ENCODE measurements at places on chromosomes 7 and 10.

- no peak for DNase-seq
These were observed 774.1 kb upstream of the AUTS2 start for GRCh38 chr7:68823996-68824780.

DNA sequence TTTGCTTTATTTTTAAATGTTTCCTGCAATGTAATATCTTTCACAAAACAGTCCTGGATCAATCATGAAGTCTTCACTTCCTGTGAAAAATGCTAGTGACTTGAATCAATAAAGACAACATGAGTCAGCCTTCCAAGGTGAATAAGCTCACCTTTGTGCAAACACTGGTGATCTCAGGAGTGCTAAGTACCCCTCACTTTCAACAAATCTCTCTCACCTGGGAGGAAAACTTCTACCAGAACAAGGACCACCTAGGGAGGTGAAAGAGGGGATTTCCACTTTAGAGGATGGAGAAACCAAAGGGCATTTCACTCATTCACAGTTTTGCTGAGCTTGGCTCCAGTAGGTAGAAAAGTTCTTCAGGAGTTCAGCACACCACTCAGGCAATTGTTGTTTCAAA, 64.8 kb downstream of the CALD1 start:
- DNase-seq: no peak

DNA sequence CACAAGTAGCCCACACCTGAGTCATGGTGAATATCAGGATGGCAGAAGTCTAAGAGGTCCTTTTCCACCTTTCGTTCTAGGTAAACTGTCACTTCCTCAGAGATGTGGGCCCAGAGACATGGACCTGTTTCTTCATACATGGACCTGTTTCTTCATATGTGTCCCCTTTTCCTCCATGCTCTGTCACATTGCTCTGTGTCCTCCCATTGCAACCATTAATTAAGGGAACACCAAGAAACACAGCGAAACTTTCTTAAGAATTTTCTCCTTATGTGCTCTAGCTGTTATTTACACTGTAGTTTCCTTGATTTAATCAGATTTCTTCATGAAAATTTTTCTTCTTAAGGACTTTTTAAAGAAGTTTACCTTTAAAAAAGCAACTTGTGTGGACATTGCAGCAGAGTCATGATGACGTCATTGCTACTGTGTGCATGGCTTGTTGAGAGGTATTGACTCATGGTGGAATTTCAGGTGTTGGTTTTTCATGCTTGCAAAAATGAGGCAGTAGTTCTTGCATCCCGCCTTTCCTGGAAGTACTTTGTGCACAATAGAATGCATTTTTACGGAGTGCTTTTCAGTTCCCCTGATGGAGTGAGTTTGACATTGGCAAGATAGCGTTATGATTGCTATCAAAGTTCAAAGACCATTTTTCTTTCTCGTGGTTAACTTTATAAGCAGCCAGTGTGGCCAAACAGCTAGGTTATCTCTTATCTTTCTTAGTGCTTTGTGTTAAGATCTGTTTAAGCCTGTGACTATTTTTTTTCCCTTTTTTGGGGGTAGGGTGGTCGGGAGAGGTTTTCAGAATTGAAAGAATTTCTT, 37.7 kb downstream of the CFAP58 start:
- DNase-seq: no peak

DNA sequence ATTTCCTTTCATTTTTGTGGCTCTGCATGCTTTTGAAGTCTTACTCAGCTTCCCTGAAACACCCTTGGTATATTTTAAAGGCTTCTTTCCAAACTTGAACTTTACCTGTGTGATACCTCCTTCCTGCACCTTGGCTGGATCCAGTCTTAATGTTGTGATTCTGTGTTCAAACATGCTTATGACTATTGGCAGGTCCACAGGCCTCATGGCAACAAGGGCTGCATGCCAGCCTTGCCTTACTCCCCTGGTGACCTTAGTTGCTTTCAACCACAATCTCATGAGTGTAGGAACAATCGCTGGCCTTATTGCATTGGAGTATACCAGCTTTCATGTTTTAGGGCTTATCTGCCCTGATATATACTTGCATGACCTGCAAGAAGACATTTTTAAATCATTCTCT, 238.7 kb downstream of the KIF20B start:
- no peak for DNase-seq

GRCh38 chr10:98085238-98085637, 49.2 kb upstream of the R3HCC1L start:
- DNase-seq: no peak

DNA sequence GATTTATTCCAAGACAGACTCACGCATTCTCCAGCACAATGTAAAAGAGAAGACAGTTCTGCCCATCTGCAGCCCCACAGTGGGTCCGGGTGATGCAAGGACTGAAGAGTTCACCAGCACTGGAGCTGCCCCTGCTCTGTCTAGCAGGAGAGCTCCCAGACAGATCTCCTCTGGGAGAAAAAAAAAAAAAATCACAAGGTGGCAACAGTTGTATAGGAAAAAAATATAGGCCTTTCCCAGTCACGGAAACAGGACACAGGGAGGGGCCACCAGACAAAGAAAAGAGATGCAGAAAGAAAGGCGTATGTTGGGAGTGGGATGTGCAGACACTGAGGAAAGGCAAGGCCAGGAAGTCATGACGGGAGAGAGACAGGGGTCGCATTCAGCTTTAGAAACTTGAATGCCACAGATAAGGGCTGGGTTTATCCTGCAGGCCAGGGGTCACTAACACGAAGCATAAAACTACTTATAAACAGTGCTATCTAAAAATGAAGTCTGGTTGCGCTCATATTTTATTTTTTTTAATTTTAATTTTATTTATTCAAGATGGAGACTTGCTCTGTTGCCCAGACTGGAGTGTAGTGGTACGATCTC, 54.1 kb downstream of the FAM171A1 start:
- no peak for DNase-seq

DNA sequence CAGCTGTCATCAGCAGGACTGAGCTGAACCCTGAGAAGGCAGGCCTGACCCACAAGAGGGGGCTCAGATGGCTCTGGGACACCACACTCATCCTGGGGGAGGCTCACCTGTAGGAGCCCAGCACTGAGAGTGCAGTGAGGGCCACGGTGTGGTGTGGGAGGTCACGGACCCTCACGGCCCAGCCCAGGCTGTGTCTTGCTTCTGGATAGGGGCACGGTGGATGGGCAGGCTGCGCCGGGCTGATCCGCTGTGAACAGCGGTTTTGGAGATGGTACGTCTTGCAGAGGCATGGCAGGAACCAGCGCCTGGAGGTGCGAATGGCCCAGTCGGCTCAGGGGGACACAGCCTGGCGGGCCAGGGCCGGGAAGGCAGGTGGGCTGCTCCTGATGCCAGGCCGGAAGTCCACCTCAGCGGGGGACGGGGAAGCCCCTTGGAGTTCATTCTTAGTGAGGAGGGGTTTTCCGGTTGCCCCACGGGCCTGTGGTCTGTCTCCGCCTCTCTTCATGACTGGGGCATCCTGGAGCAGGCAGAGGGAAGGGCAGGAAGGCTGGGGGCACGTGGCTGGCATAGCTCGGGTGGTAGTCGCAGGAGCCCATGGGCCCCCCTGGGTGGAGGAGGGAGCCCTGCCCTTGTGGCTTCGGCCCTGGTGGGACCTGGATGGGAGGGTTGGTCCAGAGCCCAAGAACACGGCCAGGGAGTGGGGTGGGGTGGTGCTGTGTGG, 112.5 kb downstream of the UNCX start:
- no peak for DNase-seq

GRCh38 chr7:28858206-28858605, 99.9 kb downstream of the TRIL start:
- DNase-seq: no peak

- DNase-seq: peak; percentile 78
These were observed 10.7 kb downstream of the APBB1IP start for GRCh38 chr10:26448706-26449435.

- DNase-seq: no peak
These were observed 17.3 kb upstream of the ADRB1 start for GRCh38 chr10:114026189-114027040.

DNA sequence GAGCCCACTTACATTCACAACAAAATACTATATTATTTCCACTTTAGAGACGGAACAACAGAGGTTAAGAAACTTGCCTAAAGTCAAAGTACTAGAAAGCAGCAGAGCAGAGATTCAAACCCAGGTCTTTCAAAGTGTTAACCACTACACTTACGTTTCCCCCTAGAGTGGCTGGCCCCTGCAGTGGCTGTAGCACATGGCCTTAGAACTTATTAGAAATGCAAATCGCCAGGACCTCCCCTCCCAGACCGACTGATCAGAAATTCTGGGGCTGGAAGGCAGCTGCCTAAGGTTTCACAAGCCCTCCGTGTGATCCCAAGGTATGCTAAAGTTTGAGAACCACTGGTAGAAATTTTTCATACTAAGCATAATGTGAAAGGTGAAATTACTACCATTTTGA, 8.1 kb downstream of the MPP7 start:
- DNase-seq: no peak

- DNase-seq: no peak
These were observed 79.1 kb downstream of the PRTFDC1 start for GRCh38 chr10:24873281-24873683.

- no peak for DNase-seq
These were observed 374.9 kb upstream of the PODXL start for GRCh38 chr7:131931370-131931769.

DNA sequence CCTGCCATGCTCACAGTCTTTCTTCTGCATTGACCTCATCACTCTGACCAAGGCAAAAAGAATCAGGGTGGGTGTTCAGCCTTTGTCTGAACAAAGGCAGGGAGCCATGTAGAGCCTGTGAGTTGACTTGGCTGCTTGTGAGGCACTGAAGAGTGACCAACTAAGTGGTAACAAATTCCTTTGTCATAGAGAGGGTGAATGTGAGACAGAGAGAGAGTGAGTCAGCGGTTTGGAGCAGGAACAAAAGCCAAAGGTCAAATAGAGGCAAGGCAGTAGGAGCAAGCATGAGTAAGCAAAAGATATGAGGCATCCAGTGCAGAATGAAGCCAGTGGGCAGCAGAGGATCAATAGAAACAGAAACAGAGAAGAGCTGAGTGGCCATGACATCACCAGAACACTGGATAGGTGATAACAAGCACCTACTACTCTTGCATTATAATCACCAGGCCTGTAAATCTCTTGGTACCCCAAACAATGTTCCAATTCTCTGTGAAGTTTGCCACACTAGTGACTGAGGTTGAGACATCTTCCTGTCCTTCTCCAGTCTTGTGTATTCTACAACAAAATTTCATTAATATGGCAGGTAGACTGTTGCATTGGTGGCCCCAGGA, 116.2 kb upstream of the LAMB4 start:
- no peak for DNase-seq

- no peak for DNase-seq
These were observed 16.6 kb upstream of the GNA12 start for GRCh38 chr7:2860627-2861133.

GRCh38 chr7:82665966-82666507, 222.5 kb upstream of the CACNA2D1 start:
- no peak for DNase-seq

DNA sequence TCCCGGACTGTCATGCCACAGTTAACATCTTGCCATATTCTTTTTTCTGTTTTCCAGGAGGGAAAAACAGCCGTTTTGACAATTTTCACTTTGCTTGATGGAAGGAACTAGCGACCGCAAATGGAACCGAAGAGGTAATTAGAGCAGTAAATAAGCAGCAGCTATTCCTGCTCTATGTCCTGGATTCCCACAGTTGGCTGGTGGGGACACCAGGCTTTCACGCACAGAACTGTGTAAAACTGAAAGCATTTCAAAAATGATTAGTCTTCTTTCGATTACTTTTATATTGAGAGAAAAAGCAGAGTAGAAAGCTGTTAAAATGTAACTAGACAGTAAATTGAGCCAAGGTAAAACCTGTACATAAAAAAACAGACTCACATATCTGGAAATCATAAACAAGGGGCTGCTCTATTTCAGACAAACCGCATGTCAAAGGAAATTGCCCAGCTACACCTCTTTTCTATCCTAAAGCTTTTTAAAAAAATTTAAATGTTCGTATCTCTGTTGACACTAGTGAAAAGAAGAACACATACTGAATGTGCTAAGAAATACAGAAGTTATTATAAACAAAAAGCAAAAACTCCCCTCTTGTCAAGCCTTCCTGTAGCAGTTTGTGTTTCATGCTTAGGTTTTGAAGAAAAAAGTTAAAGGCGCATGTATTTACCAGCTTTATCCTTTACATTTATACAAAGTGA, 93.4 kb downstream of the RNF216 start:
- DNase-seq: no peak

GRCh38 chr10:68315582-68315981, 16.3 kb upstream of the HNRNPH3 start:
- DNase-seq: no peak

DNA sequence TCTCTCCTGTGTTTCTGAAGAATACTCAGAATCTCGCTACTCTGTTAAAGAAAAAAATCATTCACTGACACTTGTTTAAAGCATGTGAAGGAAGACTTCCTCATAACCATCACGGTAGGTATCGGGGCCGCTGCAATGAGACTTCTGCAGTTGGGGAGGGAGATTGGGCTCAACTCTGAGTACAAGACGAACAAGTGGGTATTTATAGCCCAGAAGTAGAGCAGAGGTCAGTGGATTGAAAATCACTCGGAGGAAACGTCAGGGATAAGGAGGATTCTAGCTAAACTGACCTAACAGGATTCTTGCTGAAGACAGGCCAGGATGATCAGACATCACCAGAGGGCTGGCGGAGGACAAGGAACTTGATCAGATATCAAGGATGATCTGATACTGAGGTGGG, 33.3 kb downstream of the ITPRIP start:
- DNase-seq: no peak

GRCh38 chr10:116766837-116767634, 24.7 kb upstream of the HSPA12A start:
- DNase-seq: peak; percentile 50

DNA sequence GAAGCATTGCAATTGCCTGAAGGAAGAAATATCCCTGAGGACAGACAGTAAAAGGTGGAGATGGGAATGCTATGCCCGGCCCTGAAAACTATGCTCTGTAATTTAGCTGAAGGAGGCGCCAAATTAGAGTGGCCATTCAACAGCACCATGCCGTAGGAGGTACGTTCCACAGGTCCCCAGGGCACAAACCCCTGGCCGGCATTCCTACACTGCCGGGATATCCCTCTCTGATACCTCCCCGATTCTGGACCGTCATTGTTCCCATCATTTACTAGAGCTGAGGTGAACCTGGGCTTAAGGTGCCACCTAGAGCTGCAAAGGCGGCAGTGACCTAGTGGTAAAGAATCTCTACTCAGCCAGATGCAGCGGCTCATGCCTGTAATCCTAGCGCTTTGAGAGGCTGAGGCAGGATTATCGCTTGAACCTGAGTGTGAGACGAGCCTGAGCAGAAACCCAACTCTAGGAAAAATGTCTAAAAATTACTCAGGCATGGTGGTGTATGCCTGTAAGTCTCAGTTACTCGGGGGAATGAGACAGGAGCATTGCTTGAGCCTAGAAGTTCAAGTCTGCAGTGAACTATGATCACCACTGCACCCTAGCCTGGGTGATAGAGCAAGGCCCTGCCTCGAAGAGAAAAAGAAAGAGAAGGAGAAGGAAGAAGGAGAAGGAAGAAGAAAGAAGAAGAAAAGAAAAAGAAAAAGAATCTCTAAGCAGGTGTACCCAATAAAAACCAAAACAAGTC, 53.0 kb upstream of the TNKS2 start:
- DNase-seq: no peak
